ENCODE measurements at places on chromosomes 16 and 17.

GRCh38 chr17:65109990-65110680 lies 27.0 kb upstream of the RGS9 start:
- DNase-seq, result no peak

GRCh38 chr16:305916-306626 lies 23.1 kb downstream of the PDIA2 start:
- DNase-seq, result no peak

- no peak for DNase-seq
These were observed 4.6 kb downstream of the GAN start for GRCh38 chr16:81319221-81319912.

- DNase-seq, result no peak
These were observed 2.7 kb upstream of the ZC3H7A start for GRCh38 chr16:11799509-11800381.

GRCh38 chr16:12295395-12295794 lies 318.9 kb downstream of the SNX29 start:
- no peak for DNase-seq

GRCh38 chr17:76234354-76234679 lies 6.0 kb downstream of the RNF157 start:
- DNase-seq, result no peak

GRCh38 chr16:51719376-51719775 lies 568.3 kb upstream of the SALL1 start:
- no peak for DNase-seq

DNA sequence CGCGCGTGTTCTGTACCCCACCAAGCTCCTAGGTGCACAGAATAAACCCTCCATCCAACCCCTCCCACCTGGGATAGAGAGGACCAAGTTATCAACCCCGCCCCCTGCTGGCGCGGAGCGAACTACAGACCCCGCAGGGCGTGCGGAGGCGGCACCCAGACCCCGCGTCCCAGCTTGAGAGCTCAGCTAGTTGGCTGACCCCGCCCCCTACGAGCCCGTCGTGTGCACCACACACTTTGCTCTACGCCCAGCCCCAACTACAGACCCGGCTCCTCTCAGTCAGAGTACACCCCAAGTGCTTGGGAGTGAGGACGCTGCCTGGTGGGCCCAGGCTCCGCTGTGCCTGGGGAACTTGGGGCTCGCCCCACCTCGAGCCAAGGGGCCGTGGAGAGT lies 1.5 kb downstream of the GRIN2A start:
- DNase-seq, result peak; percentile 74

DNA sequence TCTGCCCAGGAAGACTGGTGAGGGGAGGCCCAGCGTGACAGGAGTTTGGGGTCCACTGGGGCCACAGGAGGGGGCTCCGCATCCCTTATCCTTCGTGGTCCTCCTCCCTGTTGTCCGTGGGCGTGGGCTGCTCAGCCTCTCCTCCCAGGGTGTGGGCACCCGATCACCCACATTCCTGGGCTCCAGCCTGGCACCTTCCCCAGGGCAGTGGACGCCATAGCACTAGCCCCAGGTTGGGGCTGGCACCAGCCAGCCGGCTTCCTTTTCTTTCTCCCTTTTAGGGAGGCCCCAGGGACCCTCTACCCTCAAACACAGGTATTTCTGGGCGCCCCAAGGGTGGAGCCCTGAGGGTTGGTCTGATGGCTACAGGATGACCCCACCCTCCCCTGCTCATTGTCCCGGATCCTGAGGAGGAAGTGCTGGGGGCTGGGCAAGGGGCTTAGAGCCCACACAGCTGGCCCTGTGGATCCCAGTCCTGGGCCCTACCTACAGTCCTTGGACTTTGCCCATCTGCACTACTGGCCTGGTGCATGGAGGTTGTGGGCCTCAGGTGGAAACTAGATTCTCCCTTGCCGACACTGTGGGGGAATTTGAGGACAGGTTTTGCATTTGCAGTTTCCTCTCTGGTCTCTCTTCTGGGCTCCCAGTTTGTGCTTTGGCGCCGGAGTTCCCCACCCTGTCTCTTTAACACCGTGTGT lies 1.1 kb downstream of the KIF1C start:
- peak; percentile 27 for DNase-seq

DNA sequence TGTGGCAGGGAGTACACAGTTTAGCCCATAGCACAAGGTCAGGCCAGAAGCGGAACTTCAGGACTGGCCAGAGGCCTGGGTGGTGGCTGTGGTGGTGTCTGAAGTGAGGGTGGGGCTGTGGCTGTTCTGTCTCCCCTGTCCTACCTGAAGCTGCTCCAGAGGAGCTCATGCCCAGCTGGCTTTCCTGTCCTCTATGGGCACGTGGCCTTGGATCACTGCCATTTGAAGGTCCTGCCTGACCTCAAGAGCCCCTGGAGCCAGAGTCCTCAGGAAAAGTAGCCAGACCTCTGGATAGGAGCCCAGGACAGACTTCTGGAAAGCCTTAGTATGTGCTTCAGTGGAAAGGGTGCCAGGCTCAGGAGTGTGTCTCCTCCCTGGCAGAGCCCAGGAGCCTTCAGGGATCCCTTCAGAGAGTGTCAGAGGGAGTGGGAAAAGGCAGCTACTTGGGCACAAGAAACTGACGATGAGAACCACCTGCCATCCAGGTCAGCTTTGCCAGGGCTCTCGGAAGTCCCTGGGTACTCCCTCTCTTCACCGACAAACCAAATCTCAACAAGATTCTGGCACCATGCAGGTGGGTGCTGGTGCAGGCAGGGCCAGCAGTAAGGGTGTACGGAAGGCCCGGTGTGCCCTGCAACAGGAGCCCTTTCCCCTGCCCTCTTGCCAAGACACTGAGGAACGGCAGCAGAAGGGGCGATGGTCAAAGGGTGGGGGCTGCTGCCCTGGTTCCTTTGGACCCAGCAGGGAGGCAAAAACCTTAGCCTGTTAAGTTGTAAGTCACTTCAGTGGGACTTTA lies 153.7 kb downstream of the NTN1 start:
- DNase-seq, result no peak

DNA sequence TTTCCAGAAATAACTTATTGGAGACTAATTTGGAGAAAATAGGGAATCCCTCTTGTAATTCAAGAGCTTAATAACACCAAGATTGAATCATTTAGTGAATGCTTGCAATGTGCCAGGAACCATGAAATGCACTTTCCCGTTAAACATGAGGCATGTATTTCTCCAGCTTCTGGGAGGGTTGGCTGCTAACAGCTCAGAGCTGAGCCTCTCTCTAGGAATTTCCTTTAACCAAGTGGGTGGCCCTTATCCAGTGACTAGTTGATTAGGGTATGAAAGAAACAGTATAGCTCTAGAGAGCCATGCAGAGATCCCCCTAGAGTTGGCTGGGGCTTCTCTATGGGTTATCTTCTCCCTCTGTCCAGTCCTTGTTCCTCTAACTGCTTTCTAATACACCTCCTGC lies 356.4 kb upstream of the GOT2 start:
- DNase-seq, result no peak

DNA sequence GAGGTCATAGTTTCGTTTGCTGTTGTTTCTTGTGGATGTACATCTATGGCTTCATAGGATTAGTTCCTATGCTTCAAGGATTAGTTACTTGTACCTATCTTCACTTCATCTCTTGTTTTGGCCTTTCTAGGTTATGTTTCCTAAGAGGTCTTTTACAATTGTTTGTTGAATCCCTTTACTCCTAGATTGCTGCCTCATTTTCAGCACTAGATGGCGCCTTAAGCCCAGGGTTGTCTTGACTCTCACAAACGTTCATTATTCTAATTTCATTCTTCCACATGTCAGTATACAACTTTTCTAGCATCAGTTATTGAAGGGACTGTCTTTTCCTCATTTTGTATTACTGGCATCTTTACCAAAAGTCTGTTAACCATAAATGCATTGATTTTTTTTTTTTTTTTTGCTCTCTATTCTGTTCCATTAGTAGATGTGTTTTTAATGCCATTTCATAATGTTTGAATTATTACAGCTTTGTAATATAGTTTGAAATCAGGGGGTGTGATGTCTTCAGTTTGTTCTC lies 45.0 kb upstream of the NACA2 start:
- no peak for DNase-seq

GRCh38 chr17:17856386-17856785 lies 19.6 kb upstream of the SREBF1 start:
- no peak for DNase-seq

GRCh38 chr17:57422574-57423164 lies 166.3 kb downstream of the MSI2 start:
- no peak for DNase-seq

- DNase-seq, result peak; percentile 70
These were observed 3.7 kb upstream of the CBX8 start for GRCh38 chr17:79800325-79801155.

GRCh38 chr17:45369421-45369820 lies 52.6 kb upstream of the MAP3K14 start:
- DNase-seq, result no peak

- DNase-seq, result peak; percentile 21
These were observed 70.3 kb upstream of the MMP2 start for GRCh38 chr16:55408661-55409060.

DNA sequence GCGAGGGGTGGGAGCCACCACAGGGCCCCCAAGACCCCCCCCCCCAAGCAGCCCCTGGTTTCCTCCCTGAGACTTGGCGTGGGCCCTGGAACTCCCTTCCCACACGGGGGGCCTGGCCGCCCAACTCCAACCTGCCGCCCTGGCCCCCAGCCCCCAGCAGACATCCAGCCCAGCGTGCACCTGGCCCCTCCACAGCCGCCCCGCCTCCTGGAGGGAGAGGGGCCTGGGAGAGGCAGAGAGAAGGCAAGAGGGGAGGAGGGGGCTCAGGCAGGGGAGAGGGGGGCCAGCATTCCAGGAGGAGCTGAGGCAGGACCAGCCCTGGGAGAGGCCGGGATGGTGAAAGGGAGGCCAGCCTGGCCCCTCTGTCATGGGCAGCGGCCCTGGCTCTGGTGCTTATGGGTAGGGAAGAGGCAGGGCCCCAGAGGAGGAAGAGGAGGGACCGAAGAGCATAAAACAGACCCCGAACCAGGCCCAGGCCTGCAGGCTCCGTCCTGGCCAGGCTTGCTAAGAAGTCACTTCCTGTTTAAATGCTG lies 16.7 kb downstream of the IL34 start:
- no peak for DNase-seq

GRCh38 chr16:21150375-21151001 lies at the start of gene DNAH3:
DNAH3 (minus strand) TSS chr16:21150846; CDS start chr16:21150319, 527 bp downstream.
- peak; percentile 25 for DNase-seq

GRCh38 chr16:86949116-86949515 lies 368.1 kb downstream of the C16orf95 start:
- no peak for DNase-seq

- DNase-seq, result no peak
These were observed 84.2 kb downstream of the HS3ST2 start for GRCh38 chr16:22898131-22898530.

- DNase-seq, result no peak
These were observed 8.6 kb upstream of the DDX52 start for GRCh38 chr17:37651849-37652248.

DNA sequence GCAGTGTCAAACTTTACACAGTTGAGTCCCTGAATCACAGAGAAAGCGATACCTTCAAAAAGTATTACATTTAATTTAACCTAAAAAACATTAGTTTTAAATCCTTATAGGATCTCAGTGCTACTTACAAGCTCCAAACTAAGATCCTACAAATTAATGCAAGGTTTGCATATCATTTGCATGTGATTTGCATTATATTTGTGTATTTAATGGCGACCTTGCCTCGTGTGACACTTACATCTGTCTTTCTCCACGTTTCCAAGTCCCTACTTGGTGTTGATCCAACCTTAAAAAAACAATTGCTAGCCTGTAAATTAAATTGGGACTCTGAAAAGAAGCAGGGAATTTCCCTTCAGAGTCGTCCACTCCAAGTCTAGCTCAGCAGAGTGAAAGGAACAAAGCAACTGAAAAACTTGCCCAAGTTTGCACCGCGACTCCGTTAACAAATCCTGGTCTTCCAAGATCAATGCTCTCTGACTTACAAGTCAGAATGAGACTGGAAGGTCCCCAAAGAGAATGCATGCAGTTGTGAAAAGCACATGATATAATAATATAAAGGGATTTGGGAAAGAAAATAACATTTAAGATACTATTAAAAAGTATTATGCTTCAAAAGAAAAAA lies 739 bp upstream of the FAM117A start:
- peak; percentile 5 for DNase-seq

DNA sequence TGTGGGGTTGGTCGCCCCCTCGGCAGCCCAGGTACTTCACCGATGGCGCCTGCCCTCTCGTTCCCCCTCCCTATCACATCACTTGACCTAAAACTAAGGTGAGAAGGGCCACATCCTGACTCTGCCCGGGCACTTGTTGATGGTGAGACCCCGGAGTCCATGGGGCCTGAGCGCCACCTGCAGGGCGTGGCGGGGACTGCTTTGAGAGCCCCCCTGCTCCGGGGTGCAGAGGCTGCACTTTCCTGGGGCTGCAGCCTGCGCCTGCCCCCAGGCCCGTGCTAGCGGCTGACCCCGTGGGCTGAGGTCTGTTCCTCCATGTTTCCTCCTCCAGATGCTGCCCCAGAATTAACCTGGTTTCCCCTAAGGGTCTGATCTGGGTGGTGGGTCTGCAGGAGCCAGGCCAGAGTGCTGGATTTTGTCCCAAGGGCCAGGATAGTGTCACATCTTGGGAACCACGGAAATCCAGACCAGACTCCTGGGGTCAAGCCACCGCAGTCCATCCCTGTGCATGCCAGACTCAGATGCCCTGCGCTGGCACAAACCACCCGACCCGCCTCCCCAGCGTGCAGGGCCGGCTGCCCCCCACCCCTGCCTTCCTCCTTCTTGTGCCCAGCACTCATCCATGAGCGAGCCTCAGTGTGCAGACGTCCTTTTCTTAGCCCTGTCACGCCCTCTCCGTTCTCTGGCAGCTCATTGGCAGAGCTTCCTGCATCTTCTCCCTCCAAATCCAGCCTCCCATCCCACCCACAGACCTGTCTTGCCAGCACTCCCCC lies 2.7 kb downstream of the NDUFAF8 start:
- DNase-seq, result peak; percentile 42

GRCh38 chr16:49788986-49789385 lies 66.9 kb downstream of the ZNF423 start:
- no peak for DNase-seq

DNA sequence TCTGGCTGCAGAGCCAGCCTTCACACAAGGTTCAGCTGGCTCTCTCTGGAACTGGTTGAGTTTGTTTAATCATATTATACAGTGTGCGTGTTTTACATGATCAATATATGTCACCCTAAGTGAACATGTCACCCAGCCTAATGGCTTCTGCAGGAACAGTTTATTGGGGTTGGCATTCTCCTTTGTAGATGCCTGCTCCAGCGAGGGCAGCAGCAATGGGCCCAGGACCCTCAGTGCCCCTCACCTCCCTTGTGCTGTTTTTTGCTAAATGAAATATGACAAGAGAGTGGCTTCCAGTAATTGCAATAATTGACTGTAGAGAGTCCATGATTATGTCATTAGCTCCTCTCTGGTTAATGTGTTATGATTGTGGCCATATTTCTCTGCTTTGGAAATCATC lies 387.2 kb downstream of the TMEM114 start:
- DNase-seq, result no peak
